ENCODE measurements at places on chromosomes 4 and X.

GRCh38 chr4:3812211-3812934 is 46.2 kb downstream of the ADRA2C start:
- H3K4me3 ChIP-seq, result no peak overlapping the region
- DNase-seq, result no peak
- no peak overlapping the region for H3K27ac ChIP-seq
- H3K27me3 ChIP-seq, result peaks cover 3% of the 10 kb centered on the region
- H3K4me1 ChIP-seq, result no peaks in the 10 kb centered on the region

GRCh38 chr4:128384091-128384520 is 96.5 kb upstream of the PGRMC2 start:
- no peaks in the 10 kb centered on the region for H3K36me3 ChIP-seq
- H3K4me3 ChIP-seq, result no peak overlapping the region
- DNase-seq, result no peak
- no peaks in the 10 kb centered on the region for H3K4me1 ChIP-seq
- no peak overlapping the region for H3K27ac ChIP-seq
- no peaks in the 10 kb centered on the region for H3K27me3 ChIP-seq

DNA sequence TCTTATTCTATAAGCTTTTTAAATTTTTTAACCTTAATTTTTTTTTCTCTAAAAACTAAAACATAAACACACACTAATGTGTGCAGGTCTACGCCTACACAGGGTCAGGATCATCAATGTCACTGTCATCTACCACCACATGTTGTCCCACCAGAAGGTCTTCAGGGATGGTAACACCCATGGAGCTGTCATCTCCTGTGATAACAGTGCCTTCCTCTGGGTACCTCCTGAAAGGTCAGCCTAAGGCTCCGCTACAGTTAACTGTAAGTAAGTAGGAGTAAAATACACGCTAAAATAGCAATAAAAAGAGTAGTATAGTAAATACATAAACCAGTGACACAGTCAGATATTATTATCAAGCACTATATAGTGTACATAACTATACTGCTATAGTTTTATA is 45.9 kb upstream of the GPRIN3 start:
- DNase-seq, result no peak
- no peaks in the 10 kb centered on the region for H3K36me3 ChIP-seq
- H3K27me3 ChIP-seq, result no peaks in the 10 kb centered on the region
- H3K27ac ChIP-seq, result no peak overlapping the region

- DNase-seq, result no peak
- H3K4me1 ChIP-seq, result no peaks in the 10 kb centered on the region
- H3K36me3 ChIP-seq, result no peaks in the 10 kb centered on the region
- H3K27me3 ChIP-seq, result no peaks in the 10 kb centered on the region
- H3K4me3 ChIP-seq, result no peak overlapping the region
Observed at GRCh38 chr4:145390571-145390970, 91.1 kb upstream of the SMAD1 start.

DNA sequence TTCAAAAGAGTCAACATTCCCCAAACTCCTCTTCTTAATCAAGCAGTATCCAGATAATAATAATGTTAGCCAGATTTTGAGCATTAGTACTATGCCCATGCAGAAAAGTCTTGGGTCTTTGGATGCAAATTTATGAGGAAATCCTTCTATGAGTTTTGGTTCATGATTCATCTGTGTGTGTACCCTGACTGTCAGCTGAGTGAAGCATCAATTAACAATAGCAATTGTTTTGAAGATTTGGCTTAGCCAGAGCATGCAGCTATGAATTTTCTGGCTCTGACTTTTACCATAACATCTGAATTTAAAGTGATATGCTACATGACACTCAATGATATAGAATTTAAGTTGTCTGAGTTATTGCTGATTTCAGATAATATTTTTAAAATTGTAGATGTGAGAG is 145.8 kb downstream of the KLHL4 start:
- H3K36me3 ChIP-seq, result no peaks in the 10 kb centered on the region
- no peak overlapping the region for H3K4me3 ChIP-seq
- no peak overlapping the region for H3K27ac ChIP-seq
- DNase-seq, result no peak

DNA sequence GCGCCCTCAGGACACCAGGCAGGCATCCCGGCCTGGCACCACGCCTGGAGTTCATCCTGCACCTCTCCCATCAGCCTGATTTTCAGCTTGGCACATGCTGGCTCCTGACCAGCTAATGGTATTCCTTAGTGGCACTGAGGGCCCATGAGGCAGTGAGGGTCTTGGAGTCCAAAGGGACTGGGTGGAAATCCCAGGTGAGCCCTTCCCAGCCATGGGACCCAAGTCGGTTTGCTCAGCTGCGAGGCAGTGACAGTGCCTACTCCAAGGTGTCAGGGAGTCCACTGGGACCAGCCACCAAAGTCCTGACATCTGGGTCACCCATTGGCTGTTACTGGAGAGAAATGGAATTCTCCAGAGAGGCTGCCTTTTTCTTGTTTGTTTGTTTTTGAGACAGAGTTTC is 4.9 kb downstream of the SSR4 start:
- DNase-seq, result no peak
- no peaks in the 10 kb centered on the region for H3K27me3 ChIP-seq
- no peak overlapping the region for H3K27ac ChIP-seq
- peaks cover 24% of the 10 kb centered on the region for H3K36me3 ChIP-seq

- H3K36me3 ChIP-seq, result no peaks in the 10 kb centered on the region
- no peak overlapping the region for H3K27ac ChIP-seq
- H3K4me1 ChIP-seq, result no peaks in the 10 kb centered on the region
- H3K4me3 ChIP-seq, result no peak overlapping the region
- no peaks in the 10 kb centered on the region for H3K27me3 ChIP-seq
Observed at GRCh38 chr4:92988301-92988700, 684.5 kb downstream of the GRID2 start.

DNA sequence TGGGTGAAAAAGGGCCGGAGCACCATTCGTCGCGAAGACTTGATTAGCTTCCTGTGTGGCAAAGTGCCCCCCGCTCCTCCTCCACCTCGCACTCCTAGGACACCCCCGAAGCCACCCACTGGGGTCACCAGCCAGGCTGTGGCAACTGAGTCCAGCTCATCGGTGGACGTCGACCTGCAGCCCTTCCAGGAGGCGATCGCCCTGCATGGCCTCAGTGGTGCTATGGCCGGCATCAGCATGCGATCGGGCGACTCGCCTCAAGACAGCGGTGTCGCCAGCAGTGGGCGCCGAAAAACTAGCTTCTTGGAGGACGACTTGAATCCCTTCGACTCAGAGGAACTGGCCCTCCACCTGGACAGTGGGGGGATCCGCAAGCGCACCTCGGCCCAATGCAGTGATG is 126.8 kb upstream of the CXorf66 start:
- no peak for DNase-seq
- no peaks in the 10 kb centered on the region for H3K36me3 ChIP-seq
- H3K27me3 ChIP-seq, result no peaks in the 10 kb centered on the region
- H3K4me1 ChIP-seq, result no peaks in the 10 kb centered on the region

DNA sequence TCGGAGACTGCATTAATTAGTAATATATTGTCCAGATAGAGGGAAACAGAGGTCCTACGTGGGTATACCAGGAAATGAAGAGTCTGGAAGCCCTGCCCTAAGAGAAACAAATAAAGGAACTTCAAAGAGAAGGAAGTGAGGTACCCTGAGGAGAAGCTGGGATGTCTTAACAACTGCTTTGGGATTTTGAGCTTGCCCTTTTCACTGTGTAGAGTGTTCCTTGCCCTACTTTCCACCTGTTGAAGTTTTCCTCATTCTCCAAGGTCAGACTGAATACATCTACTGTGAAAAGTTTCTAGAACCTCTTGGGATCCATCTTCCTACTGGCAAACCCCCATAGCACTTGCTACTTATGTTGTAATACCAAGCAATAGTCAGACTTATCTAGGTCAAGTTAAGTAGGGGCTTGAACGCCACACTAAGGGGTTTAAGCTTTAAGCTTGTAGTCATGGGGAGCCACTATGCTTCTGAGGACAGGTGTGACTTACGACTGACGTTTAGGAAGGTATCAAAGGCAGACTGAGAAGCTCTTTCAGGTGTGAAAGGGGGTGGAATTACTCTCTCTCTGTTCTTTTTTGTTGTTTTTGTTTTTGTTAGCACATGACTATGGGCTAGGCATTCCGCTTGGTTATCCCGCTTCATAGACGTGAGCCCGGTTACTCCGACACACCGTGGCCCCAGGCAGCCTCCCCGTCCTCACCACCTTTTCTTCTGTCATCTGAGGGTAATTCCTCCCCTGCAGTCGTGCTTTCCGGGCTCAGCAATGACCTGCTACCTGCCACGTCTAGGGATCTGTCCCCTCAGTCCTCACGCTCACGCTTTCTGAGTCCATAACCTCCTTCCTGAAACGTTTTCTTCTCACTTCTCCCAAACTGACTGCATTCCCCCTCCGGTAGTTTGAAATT is 959 bp upstream of the REST start:
- H3K27me3 ChIP-seq, result no peaks in the 10 kb centered on the region
- H3K4me1 ChIP-seq, result peaks cover 20% of the 10 kb centered on the region

DNA sequence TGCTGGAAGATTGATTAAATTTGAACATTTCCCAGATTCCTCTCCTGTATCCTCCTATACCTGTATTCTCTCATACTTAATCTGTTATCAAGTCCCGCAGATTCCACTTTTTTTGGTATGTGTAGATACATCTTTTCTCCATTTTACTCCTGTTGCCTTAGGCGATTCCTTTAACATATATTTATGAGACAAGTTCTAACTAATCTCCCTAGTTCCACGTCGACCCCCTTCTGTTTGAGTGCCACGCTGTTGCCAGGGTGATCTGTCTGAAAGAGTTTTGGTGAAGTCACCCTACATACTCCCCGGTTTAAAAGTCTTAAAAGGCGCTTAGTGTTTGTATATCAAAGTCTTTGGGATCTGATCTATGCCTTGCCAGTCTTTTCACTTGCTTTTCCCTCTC is 2.4 kb downstream of the HNRNPH2 start:
- no peaks in the 10 kb centered on the region for H3K36me3 ChIP-seq
- no peak overlapping the region for H3K4me3 ChIP-seq
- peaks cover 11% of the 10 kb centered on the region for H3K4me1 ChIP-seq
- no peaks in the 10 kb centered on the region for H3K27me3 ChIP-seq

GRCh38 chrX:20112022-20112774 is 4.5 kb downstream of the MAP7D2 start:
- H3K27me3 ChIP-seq, result peaks cover 2% of the 10 kb centered on the region
- H3K4me3 ChIP-seq, result no peak overlapping the region
- no peaks in the 10 kb centered on the region for H3K4me1 ChIP-seq
- H3K36me3 ChIP-seq, result no peaks in the 10 kb centered on the region

- H3K36me3 ChIP-seq, result no peaks in the 10 kb centered on the region
- H3K4me3 ChIP-seq, result no peak overlapping the region
- H3K27ac ChIP-seq, result no peak overlapping the region
- H3K4me1 ChIP-seq, result no peaks in the 10 kb centered on the region
- no peaks in the 10 kb centered on the region for H3K27me3 ChIP-seq
- DNase-seq, result no peak
Observed at GRCh38 chr4:72424006-72424405, 145.0 kb downstream of the ADAMTS3 start.

DNA sequence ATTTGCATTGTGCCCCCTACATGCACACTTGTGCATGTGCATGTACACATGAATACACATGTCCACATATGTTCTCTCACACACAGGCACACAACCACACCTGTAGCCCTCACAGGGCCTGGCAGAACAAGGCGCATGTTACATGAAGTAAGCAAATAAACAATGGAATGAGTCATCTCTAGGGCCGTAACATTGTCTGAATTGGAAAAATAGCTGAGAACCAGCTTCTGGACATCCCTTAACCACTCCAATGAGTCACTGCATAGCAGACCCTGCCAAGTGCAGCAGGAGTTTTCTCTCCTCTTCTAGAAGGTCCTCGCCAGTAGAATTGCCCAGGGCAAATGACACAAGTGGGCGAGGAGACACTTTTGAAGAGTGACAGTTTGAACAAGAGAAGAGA is 66.1 kb downstream of the MAGEA10 start:
- no peak for DNase-seq
- H3K27me3 ChIP-seq, result no peaks in the 10 kb centered on the region
- no peaks in the 10 kb centered on the region for H3K4me1 ChIP-seq
- no peaks in the 10 kb centered on the region for H3K36me3 ChIP-seq

DNA sequence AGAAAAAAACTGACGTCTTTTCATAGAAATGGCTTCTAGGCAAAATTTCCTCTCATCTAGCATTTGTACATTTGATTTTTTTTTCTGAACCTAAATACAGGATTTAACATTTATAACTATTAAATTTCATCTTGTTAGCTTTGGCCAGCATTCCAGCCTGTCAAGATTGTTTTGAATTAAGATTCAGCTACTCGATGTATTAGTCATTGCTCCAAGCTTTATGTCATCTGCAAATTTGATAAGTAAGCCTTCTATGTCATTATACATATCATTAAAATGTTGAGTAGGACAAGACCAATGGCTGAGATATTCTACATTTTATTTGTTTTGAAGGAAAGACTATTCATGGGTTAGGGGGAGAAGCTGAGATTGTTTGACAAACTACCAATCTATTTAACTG is 46.7 kb downstream of the DDX53 start:
- no peaks in the 10 kb centered on the region for H3K4me1 ChIP-seq
- no peaks in the 10 kb centered on the region for H3K27me3 ChIP-seq
- H3K4me3 ChIP-seq, result no peak overlapping the region
- H3K36me3 ChIP-seq, result no peaks in the 10 kb centered on the region
- no peak overlapping the region for H3K27ac ChIP-seq

- peak overlapping the region; percentile 87 for H3K4me3 ChIP-seq
- no peaks in the 10 kb centered on the region for H3K27me3 ChIP-seq
Observed at GRCh38 chrX:136878423-136878822, 2.1 kb downstream of the RBMX start.

- no peak overlapping the region for H3K27ac ChIP-seq
- H3K4me1 ChIP-seq, result no peaks in the 10 kb centered on the region
- H3K27me3 ChIP-seq, result no peaks in the 10 kb centered on the region
Observed at GRCh38 chr4:92163348-92163747, 140.4 kb upstream of the GRID2 start.

DNA sequence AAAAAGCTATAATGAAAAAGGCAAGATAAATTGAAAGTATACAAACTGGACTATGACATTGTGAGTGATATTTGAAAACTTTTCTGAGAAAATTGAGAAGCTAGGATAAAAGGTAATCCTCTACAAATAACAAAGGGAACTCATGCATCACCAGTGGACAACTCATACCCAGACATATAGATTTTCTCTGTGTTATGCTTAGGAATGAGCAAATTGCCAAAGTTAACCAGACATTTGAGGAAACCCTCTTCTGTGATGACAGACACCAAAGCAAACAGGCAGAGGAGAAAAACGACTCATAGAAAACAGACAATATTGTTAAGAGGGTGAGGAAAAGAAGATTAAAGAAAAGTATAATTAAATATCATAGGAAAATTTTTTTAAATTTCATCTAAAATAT is 186.5 kb downstream of the MAB21L2 start:
- no peaks in the 10 kb centered on the region for H3K4me1 ChIP-seq
- DNase-seq, result no peak
- no peaks in the 10 kb centered on the region for H3K27me3 ChIP-seq
- H3K27ac ChIP-seq, result no peak overlapping the region

DNA sequence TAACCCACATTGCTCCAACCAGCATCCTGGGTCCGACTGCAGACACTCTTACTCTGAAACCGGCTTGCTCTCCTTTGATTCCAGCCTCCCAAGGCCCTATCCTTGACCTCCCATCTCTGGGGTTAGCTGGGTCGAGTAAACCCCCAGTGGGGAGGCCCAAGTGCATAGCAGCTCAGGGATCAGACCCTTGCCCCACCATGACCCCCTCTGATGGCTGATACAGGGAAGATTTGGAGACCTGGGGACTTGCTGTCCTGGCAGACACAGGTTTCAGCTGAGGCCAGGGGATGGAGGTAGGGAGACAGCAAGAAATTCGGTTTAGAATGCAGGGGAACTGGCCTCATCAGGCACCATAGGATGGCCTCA is 23.6 kb upstream of the CDKL5 start:
- DNase-seq, result no peak
- H3K4me3 ChIP-seq, result no peak overlapping the region
- no peaks in the 10 kb centered on the region for H3K4me1 ChIP-seq
- H3K36me3 ChIP-seq, result no peaks in the 10 kb centered on the region

GRCh38 chr4:36081185-36081584 is 163.1 kb downstream of the ARAP2 start:
- no peak overlapping the region for H3K4me3 ChIP-seq
- no peaks in the 10 kb centered on the region for H3K27me3 ChIP-seq
- peaks cover 3% of the 10 kb centered on the region for H3K36me3 ChIP-seq
- no peak overlapping the region for H3K27ac ChIP-seq
- no peak for DNase-seq
